ENCODE measurements at places on chromosomes 4 and X.
A peak's percentile ranks its signal among the peaks of the same experiment; 100 is the strongest.

GRCh38 chr4:17103231-17103630 is 204.8 kb upstream of the LDB2 start:
- no peak for DNase-seq

DNA sequence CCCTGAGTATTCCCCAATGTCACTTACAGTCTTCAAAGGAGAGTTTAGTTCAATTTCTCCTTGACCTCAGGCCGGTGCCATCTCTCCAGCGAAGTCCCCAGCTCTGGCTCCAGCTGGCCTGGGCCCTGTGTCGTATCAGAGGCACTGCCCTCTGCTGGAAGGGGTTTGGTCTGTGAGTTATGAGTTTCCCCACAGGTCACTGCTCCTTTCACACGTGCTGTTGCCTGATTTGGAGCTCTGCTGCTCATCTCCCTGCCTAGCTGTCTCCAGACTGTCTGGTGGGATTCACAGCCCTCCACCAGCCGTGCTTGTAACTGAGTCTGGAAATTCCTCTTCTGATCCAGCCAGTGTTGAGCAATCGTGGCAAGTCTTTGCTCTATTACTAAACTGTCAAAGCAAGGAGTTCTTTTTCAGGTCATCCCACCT is at the start of gene RAP2C:
RAP2C (minus strand) TSS at position 105 of the 426 bp plus-strand sequence. CDS start 2,179 bp downstream, outside the sequence.
- DNase-seq, result peak; percentile 66

DNA sequence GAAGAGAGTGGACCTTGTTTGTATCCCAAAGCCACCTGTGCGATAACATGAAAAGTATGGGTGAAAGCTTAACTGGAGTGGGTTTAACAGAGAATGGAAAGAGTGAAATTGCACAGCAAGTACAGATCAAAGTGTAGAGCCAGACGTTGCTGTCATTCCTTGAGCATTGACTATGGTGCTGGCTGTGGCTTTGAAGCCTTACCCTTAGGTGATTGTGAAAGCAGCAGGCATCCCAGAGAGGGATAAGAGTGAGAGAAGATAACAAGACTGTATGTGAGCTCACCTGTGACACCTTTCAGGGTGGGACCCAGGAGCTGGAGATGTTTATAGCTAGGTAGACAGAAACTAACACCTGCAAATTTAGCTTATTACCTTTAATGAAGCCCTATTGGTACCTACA is 77.6 kb downstream of the CFAP299 start:
- no peak for DNase-seq

- DNase-seq, result no peak
These were observed 11.2 kb upstream of the GNRHR start for GRCh38 chr4:67765401-67765800.

DNA sequence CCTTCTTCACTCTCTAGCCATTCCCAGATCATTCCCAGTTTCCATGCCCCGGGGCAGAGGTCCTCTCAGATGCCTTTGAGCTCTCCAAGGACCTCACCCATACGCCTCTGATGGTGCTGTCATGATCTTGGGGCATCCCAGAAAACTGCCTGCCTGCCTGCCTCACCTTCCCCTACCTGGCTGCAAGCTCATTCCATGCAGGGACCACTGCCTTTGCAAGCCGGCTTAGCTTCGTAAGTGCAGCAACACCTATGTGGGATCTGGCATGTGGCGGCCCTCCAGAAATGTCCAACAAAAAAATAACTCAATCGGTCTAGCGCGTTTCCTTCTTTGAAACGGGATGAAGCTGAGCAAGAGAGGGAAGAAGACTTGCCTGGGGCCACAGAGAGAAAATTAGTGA is 53.0 kb downstream of the C4orf50 start:
- DNase-seq, result no peak

GRCh38 chr4:98341309-98341708 is 80.1 kb downstream of the RAP1GDS1 start:
- DNase-seq, result no peak

- DNase-seq, result no peak
These were observed 297.0 kb upstream of the PUDP start for GRCh38 chrX:7444967-7445366.

GRCh38 chr4:138977524-138977923 is 38.1 kb upstream of the NOCT start:
- no peak for DNase-seq

DNA sequence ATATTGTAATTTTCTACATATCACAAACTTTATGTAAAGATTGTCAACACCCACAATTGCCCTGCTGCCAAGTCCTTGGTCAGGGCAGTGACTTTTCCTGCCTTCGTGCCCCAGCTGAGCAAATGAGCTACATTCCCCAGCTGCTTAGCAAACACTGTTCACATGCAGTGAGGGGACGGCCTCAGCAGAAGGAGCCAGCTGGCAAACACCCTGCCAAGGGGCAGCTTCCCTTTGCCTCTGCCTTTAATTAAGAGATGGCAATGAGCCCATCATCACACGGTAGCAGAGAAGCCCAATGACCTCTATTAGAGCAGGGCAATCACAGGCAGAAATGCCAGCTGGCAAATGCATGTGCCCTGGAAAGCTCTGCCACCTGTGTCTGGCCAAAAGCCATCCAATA is 253.4 kb downstream of the EPHA5 start:
- no peak for DNase-seq

- no peak for DNase-seq
These were observed 23.3 kb downstream of the RPGR start for GRCh38 chrX:38304010-38304409.

DNA sequence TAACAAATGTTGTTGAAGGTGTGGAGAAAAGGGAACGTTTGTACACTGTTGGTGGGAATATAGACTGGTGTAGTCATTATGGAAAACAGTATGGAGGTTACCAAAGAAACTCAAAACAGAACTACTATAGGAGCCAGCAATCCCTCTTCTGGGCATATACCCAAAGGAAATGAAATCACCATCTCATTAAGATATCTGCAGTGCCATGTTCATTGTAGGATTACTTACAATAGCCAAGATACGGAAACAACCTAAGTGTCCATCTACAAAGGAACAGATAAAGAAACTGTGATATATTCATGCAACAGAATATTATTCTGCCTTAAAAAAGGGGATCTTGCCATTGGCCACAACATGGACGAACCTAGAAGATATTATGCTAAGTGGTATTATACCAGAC is 22.2 kb downstream of the APBB2 start:
- DNase-seq, result no peak

DNA sequence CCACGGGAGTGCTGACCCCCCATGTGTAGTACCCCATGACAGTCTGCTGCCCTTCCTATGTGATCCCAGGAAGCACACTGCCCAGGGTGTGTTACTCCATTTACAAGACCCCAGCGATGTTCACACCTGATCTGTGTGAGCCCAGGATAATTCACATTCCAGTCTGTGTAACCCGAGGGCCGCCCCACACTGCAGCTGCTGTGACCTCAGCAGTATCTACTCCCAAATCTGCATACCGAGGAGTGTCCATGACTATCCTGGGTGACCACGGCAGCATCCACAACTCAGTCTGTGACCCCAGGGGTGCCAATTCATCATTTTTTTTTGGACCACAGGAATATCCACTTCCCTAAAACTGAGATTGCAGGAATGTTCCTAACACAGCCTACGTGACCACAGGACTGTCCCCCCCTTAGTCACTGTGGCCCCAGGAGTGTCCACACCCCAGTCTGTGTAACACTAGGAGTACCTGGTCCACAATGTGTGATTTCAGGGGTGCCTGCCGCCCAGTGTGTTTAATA is 7.8 kb upstream of the GLOD5 start:
- no peak for DNase-seq

DNA sequence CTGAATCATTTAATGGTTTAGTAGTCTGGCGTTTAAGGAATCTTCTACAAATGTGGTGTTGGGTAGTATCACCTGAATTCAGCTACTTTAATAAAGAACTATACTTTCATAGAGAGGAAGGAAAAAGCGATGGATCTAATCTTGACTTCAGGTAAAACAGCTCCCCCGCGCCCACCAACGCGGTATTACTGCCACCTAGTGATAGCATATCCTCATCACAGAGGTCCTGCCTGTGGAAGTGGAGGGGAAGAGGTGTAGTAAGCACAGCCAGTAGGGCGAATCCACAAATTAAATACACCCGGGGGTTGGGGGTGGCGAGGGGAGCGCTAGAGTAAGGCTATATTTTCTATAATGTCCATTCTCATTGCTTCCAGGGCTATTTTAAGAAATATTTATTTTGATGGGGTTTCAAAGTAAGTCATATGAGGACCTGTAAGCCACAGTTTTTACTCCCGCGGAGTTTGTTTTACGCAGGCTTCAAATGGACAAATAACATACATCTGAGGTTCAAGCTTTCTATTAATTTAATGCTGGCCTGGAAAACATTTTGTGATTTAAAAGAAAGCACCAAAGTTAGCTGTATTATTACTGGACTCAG is 8.3 kb upstream of the DAPP1 start:
- no peak for DNase-seq

- DNase-seq, result no peak
These were observed 10.0 kb downstream of the SULT1E1 start for GRCh38 chr4:69849969-69850368.

- DNase-seq, result no peak
These were observed 552 bp downstream of the IKBKG start for GRCh38 chrX:154548028-154548316.

DNA sequence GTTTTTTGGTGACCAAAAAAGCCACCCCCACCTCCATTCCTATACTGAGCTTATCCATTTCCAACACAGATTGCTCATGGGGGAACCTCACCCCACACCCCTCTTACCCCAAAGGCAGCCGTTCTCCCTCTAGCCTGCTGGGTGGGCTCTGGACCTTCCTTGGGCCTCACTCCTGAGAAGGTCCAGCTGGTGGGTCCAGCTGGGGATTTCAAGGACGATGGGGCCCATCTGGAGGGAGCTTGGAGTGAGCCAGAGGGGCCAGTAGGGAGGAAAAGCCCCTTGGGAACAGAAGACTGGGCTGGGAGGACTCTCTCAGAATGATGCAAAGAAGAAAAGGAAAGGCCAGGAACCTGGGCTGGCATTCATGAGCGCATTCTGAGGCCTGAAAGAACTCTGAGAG is 42.0 kb upstream of the PJA1 start:
- DNase-seq, result no peak

GRCh38 chrX:65195621-65196020 is 219.4 kb upstream of the ZC4H2 start:
- DNase-seq, result no peak

DNA sequence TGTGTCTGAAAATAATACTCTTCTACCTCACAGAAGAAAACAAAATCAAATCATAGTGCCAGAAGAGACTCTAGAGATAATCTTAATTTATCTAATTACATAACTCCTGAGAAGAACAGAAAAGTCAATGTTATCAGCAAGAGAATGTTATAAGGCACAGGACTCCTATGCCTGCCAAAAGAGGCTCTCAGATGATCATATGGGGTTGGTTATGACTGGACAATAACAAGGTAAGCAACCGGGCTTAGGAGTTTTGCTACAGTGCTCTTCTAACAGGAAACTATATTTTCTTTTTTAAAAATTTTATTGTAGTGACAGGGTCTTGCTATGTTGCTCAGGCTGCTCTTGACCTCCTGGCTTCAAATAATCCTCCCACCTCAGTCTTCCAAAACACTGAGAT is 3.5 kb upstream of the C4orf17 start:
- no peak for DNase-seq

DNA sequence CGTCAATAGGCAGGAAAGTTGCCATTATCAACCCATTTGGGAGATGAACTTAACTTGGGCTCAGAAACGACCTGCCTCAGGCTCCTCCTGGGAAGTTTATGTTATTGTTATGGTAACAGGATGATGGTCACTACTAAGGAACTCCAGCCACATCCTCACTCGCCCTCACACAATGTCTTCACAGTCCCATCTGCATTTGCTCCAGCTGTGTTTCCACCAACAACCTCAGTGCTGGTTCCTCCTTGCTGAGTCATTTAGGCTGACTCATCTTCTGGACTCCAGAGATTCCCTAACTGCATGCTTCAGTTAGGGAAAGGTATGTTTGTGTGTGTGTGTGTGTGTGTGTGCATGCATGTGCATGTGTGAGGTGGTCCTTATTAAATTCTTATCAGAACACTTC is 293.4 kb upstream of the BOD1L1 start:
- DNase-seq, result no peak

DNA sequence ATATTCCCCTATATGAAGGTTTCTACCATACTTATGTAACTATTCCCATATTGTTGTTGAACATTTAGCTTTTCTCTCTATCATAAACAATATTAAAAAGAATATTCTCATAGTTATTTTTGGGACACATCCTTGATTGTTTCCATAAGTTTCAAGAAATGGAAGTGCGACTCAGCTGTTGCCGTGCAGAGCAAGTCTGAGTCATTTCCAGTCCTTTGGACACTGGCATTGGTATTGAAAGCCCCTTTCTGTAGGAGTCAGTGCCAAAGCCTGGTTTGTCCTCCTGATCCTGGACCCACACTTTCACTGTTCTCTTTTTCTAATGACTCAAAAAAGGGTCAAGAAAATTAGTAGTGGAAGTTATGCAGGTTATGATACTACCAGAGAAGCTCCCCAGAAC is 108.3 kb upstream of the DIAPH2 start:
- DNase-seq, result no peak

DNA sequence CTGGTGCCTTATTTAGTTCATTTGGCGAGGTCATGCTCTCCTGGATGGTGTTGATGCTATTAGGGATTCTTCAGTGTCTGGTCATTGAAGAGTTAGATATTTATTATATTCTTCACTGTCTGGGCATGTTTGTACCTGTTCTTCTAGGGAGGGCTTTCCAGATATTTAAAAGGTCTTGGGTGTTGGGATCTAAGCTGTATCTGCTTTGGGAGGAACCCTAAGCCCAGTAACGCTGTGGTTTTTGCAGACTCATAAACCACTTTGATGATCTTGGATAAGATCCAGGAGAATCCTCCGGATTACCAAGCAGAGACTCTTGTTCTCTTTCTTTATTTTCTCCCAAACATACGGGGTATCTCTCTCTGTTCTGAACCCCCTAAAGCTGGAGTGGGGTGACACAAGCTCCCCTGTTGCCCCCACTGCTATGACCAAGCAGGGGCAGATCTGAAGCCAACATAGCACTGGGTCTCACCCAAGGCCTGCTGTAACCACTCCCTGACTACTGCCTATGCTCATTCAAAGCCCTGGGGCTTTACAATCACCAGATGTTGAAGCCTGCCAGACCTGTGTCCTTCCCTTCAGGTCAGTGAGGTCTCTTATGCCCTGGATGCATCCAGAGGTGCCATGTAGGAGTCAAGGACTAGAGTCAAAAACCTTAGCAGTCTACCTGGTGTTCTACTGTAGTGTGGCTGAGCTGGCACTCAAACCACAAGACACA is 187.6 kb downstream of the GUCY2F start:
- no peak for DNase-seq

DNA sequence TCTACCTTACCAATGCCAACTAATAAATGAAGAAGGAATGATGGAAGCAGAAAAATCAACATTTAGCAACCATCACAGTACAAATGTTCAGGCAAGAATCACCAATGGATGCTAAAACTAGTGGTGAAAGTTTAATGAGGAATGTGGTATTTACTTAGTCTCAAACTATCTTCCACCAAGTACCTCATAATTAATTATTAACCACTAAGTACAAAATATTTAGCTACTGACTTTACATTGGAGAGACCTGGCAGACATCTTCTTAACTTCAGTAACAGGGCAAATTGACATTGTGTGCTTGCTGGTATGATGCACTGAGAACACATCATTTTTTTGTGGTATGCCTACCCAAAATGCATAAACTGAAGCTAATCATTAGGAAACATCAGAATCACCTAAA is 82.4 kb downstream of the DLG3 start:
- DNase-seq, result no peak

- no peak for DNase-seq
These were observed at the start of gene MAP7D3 for GRCh38 chrX:136251041-136251991. Gene MAP7D3, minus strand, starts transcription at chrX:136251400. Its CDS starts 42 bp downstream, at chrX:136251358.
